ENCODE measurements at places on chromosomes 5 and 9.

- peak; percentile 19 for DNase-seq
Observed at GRCh38 chr5:56019306-56020272, 24.8 kb upstream of the IL6ST start.

- no peak for DNase-seq
Observed at GRCh38 chr5:178324481-178325310, 92.1 kb upstream of the PHYKPL start.

DNA sequence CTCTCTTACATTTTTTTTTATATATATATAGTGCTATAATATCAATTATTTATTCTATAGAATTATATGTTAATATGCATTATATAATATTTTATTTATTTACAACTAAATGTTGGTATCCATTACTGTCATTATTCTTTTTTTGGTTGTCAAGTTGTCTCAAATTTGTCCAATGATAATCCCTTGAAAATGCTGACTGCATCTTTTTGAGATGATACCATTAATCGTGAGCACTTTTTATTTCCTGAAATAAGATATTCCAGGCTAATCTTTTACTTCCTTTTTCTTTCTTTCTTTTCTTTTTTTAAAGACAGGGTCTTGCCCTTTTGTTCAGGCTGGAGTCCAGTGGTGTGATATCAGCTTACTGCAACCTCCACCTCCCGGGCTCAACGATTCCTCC lies 12.7 kb upstream of the MPDZ start:
- no peak for DNase-seq

DNA sequence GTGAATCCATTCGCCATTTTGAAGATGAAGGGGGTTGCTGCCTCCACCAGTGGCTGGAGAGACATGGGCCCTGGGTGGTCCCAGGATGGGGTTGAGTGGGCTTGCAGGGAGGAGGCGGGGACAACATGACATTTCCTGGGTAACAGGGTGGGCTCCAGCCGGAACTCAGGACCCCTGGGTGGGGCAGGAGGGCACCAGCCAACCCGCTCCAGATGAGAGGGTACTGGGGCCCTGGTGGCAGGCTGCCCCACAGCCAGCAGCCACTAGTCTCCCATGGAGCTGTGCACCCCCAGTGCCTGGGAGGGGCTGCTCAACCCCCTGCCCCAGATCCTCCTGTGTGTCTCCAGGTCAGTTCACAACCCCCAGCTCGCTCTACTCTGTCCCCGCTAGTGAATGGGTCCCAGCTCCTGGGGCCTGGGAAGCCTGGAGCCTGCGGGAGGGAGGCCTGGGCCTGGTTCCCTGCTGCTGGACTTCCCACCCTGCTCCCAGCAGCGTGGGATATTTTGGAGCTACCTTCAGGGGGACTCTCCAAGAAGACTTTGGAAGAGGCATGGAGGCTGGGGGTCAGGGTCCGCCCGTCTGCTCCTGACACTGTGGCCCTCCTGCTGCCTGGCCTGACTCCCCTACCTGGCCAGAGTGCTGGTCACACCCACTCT lies 55.9 kb downstream of the AHRR start:
- peak; percentile 3 for DNase-seq

DNA sequence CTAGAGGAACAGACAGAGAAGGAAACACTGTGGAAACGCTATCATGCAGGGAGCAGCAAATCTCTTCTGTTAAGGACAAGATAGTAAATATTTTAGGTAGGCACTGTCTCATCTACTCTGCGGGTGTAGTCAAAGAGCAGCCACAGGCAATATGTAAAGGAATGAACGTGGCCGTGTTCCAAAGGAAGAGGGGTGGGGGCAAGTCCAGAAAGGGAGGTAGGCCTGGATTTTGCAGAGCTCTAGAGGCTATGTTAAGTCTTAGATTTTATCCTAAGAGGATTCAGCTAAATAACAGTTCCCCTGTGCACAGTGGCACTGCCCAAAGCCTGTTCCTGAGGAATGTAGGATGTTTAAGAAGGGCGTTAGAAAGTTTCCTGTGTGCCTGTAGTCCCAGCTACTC lies 161.6 kb downstream of the ACTL7B start:
- no peak for DNase-seq

- DNase-seq = no peak
Observed at GRCh38 chr9:111843971-111844370, 49.2 kb upstream of the SHOC1 start.

- DNase-seq = no peak
Observed at GRCh38 chr9:14488421-14489190, 174.7 kb upstream of the NFIB start.

DNA sequence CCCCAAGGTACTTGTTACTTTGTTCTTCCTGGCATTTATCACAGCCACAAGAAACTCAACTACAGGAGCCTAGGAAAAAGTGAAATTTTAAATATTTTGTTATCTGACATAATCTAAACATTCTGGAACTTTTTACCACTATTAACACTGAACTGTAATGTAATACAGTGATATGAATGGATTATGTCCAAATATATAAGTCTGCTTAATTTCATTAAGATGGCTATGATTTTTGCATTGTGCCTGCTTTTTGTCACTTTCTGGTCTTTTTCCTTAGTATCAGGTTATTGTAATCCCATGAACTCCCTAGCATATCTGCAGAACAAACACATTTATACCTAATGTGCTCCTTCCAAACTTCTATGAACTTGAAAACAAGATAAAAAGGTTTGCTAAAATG lies 35.8 kb downstream of the PJA2 start:
- DNase-seq = no peak

GRCh38 chr5:134525683-134526482 lies 413 bp downstream of the JADE2 start:
- peak; percentile 36 for DNase-seq

DNA sequence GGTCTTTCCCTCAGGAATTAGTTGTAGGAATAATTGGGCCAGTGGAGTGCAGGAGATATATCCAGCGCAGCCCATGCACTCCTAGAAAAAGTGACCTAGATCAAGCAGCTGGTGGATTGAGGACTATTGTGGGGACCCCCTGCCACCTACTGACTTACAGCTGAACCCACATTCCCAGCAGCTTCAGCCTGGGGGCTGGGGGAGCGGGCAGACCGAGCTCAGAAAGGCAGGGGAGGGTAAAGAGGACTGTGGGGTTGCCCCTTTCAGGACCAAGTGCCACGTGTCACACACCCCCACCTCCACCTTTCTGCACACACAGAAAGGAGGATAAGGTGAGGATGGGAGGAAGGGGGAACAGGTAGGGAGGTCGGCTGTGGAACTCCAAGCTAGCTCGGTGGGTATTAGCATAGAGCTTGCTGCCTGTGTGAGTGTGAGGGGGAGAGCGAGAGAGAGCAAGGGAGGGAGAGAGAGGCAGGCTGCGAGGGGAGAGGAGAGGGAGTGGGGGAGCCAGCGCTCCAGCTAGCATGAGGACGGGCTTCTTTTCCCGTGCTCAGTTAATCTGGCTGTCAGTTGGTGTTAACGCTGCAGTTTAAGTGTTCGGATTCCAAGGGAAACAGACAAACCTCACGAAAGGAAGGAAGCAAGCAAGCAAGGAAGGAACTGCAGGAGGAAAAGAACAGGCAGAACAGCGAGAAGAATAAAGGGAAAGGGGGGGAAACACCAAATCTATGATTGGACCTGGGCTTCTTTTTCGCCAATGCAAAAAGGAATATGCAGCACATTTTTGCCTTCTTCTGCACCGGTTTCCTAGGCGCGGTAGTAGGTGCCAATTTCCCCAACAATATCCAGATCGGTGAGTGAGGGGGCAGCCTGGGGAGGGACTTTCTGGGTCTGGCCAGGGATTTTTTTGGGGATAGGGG lies at the start of gene GRIA1:
GRIA1 (plus strand) TSS at position 553 of the 920 bp plus-strand sequence.
- no peak for DNase-seq

- no peak for DNase-seq
Observed at GRCh38 chr5:157026789-157027424, 32.0 kb downstream of the HAVCR1 start.

GRCh38 chr9:13726746-13727145 lies 447.3 kb upstream of the MPDZ start:
- no peak for DNase-seq

DNA sequence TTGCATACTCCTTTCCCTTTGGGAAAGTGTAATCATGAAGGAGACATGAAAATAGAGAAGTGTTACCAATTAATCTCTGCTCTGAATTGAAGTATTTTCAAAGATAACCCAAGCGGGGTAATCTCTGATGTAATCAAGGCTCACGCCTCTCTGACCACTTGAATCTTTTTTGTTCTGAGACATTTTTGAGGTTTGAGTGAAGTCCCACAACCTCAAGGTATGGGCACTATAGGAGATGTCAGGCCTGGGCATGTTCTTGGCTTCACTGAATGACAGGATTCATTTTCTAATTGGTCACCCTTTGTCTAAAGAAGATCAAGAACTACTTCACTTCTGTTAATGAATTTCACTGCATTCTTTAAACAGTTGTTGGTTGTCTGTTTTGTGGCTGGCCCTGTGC lies 23.7 kb downstream of the ENHO start:
- no peak for DNase-seq

- DNase-seq = no peak
Observed at GRCh38 chr5:81398741-81399140, 4.8 kb upstream of the ACOT12 start.

DNA sequence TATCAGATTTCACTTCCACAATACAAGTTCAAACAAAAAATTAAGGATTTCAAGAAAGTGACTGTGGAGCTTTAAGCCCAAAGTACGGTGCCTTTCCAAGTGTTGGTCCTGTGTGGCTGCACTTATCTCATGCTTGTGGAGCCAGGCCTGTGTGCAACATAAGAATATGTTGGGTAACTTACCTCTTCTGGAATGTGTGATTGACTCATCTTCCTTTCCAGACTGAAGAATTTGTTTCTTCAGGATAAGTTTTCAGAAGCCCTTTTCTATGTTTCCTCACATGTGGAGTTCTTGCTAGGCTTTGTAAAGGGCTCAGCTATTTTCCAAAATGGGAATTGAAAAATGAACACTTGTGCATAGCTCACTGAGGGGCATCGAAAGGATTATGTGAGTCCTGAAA lies 485.1 kb upstream of the PAPPA start:
- DNase-seq = no peak

DNA sequence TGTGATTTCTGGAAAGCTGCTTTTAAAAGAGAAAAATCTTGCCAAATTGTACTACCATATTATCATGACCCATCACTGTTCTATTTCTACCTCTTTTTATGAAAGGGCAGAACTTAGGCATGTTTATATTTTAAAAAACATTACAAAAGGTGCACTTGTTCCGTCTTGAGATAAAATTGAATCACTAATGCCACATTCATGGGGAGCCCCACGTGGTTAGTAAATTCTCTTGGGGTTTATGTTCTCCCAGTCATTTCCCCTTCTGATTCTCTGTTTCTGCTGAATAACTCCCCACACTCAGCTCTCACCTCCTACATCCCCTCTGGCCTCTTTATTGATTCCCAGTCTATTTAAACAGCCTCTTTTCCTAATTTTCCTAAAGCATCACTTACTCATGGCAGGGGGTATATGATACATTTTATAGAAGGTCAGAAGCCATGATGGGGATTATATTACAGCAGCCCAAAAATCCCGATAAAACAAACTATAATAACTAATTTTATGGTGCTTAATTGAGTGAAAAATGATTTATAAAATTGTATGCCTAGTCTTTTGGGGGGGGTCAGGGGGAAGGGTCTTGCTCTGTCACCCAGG lies 19.7 kb upstream of the VLDLR start:
- no peak for DNase-seq

GRCh38 chr5:1401536-1402138 lies 43.6 kb downstream of the SLC6A3 start:
- no peak for DNase-seq

- DNase-seq = peak; percentile 93
Observed at GRCh38 chr5:160467555-160468362, 46.1 kb downstream of the PTTG1 start.

GRCh38 chr9:38294220-38294960 lies 98.1 kb upstream of the ALDH1B1 start:
- no peak for DNase-seq

- no peak for DNase-seq
Observed at GRCh38 chr5:93281980-93282772, 298.8 kb downstream of the NR2F1-AS1 start.

DNA sequence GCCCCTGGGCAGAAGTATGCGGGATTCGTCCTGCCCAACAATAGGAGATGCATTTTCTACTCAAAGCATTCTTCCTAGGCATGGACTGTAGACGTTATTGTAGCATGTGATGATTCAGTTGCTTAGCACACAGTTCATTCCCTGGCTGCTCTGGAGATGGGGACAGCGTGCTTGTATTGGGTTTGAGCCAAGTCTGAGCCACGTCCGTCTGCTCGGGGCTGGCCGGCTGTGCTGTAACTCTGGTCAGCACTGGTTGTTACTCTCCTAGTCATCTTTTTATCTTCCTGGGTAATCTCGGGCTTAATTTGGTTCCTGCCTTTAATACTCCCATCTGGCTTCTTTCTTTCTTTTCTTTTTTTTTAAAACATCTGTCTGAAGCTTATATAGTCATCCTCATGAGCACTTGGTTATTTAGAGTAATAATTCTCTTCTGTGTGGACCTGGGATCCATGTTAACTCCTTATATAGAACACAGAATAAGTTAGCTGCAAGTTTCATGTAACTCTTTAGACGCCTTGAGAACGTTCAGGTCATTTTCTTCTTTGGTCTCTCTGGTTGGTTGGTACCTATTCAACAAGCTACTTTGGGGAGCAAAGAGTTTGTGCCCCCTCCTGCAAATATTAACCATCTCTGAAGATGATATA lies 118.8 kb upstream of the RPS23 start:
- DNase-seq = no peak

- DNase-seq = peak; percentile 14
Observed at GRCh38 chr5:149938791-149939358, 5.7 kb downstream of the PDE6A start.

DNA sequence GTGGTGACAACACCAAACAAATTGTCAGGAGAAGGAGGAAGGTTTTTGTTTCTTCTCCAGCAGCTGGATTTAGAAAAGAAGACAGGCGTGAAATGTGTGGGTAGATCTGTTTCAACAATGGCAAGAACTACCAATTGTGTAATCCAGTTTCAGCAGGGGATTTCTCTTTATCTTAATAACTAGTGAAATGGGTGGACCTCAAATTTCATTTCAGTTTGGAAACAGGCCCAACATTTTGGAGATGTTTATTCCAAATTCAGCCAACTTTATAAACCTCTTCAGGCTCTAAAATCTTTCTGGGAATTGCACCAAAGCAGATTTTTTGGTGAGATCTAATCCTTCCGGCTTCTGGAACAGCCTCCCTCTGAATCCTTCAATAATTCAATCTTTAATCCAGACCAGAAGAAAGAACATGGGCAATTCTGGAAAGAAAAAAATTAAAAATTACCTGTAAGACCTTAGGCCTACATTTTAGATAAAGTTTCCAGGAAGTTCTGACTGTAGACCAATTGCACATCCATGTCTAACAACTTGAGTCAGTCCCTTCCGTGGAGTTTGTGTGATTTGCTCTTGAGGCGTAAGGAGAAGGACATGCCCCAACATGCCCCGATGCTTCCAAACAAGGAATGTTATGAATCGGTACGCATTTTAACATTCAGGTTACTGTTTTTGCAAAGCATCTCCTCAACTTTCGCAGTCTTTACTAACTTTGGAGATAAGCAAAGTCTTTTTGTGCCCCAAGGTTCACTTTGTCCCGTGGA lies 423.6 kb downstream of the IRX1 start:
- DNase-seq = no peak

GRCh38 chr9:72772661-72773060 lies 180.2 kb downstream of the ALDH1A1 start:
- no peak for DNase-seq

- DNase-seq = no peak
Observed at GRCh38 chr9:70405808-70406433, 8.5 kb downstream of the KLF9 start.
